ENCODE measurements at places on chromosomes 1 and 21.

DNA sequence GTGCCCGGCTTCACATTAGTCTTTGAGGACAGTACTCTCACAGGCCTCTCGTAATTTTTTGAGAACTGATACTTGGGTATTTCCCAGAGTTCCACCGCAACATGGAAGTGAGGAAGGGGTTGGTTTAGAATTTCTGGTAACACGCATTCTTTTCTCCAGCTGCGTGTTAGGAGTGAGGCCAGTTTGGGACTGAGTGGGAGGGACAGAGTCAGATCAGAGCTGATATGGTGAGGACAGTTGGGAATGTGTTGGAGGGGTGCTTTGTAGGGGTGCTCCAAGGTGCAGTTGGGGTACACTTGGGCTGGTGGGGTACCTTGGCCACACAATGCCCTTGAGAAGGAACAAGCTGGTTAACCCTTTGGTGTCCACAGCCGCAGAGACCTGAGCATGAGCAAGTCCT is 6.7 kb downstream of the FBXO6 start:
- DNase-seq, result no peak

GRCh38 chr1:188652678-188653077 is 1823.9 kb downstream of the PLA2G4A start:
- no peak for DNase-seq

GRCh38 chr1:30417701-30418046 is 305.7 kb downstream of the MATN1 start:
- no peak for DNase-seq

GRCh38 chr1:59814901-59815825 is at the start of gene HOOK1:
HOOK1 (plus strand) TSS chr1:59814949; CDS start chr1:59815118, 169 bp downstream.
- no peak for DNase-seq

DNA sequence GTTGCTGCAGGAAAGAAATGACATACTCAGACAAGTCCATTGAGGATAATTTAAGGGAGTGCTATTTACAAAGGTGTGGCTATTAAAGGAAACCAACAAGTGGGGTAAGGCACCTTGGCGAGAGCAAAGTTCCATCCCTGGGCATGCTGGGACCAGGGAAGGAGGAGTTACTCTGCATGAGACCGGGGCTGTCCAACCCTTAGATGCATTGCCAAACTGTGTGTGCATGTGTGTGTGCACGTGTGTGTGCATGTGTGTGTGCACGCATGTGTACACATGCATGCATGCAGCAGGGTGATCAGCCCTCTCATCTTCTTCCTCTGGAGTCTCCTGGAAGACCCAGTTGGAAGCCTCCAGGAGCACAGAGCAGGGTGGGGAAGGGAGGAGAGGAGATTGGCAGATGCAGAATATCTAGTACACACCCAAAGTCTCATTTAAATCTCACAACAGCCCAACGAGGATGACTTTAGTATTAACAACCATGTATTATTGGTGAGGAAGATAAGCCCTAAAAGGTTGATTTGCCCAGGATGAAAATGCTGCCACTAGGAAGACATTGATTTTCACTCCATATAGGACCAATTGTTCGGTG is 72.2 kb upstream of the CD34 start:
- DNase-seq, result no peak
